ENCODE measurements at places on chromosomes 11 and 22.
A peak's percentile ranks its signal among the peaks of the same experiment; 100 is the strongest.

DNA sequence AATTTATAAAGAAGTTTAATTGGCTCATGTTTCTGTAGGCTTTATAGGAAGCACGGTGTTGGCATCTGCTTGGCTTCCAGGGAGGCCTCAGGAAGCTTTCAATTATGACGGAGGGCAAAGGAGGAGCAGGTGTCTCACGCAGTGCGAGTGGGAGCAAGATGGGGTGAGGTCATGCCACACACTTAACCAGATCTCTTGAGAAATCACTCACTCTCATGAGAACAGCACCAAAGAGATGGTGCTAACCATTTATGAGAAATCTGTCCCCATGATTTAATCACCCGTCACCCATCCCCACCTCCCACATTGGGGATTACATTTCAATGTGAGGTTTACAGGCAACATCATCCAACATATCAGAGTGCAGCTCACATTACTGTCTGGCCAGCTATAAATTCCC, 103.5 kb downstream of the ARHGAP8 start:
- DNase-seq: no peak

GRCh38 chr11:108904480-108904879, 239.6 kb downstream of the DDX10 start:
- DNase-seq: no peak

DNA sequence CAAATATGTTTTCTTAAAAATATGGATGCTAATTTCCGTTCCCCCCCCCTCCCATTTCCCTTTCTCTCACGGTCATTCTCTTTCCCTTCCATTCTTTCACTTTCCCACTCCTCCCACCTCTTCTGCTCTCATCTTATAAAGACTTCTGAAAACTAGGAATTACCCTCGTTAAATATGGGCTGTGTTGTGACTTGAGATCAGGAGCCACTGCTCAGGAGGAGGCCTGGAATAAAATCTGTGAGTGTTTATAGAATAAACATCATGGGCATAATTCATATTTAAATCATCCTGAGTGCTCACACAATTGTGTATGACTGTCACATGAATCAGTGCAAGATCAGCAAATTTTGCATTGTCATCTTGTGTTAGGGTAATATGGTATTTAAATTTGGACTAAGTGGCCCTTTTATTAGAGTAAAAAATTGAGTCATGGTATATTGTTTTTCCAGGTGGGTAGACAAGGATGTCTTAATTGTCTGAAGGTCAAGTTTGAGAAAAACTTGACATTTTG, 208.0 kb downstream of the DDX10 start:
- DNase-seq: no peak

DNA sequence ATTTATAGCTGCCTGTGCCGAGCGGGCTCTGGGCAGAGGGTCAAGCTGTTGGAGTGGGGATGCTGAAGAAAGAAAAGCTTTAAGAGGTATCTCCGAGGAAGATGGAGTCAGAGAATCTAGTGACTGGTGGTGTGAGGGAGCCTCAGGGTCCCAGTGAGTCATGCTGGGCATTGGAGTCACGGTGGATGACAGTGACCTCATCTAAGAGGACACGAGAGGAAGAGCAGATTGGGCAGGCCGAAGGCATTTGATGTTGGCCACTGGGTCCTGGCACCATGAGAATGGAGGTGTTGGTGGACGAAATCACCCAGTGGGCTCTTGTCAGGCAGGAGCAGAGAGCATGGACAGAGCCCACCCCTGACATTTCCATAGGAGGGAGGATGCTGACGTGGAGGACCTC, 68.4 kb downstream of the TBC1D22A start:
- DNase-seq: no peak

- no peak for DNase-seq
Observed at GRCh38 chr11:34182921-34183685, 77.7 kb downstream of the NAT10 start.

GRCh38 chr11:64803158-64803845, at the start of gene MAP4K2:
Gene MAP4K2, minus strand, starts transcription at chr11:64803214. Its CDS starts 65 bp downstream, at chr11:64803149.
- peak; percentile 91 for DNase-seq

GRCh38 chr11:72225411-72225951, 914 bp downstream of the INPPL1 start:
- peak; percentile 42 for DNase-seq

DNA sequence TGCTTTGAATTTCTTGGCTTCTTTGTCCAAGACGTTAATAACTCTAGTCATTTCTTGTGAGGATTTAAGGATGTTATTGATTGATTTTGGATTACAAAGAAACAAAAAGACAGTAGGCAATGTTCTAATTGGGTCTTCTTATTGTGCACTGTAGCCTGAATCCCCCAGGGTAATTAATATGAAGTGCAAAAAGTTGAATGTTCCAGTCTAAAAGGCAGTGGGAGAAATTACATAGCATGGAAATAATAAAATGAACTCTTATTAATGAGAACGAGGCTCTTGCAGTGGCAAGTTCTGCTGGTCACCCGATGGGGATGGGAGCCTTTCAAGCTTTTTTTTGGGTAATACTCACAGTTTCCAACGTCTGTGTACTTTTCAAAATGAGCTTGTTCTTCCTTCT, 45.6 kb downstream of the UBASH3B start:
- DNase-seq: no peak

DNA sequence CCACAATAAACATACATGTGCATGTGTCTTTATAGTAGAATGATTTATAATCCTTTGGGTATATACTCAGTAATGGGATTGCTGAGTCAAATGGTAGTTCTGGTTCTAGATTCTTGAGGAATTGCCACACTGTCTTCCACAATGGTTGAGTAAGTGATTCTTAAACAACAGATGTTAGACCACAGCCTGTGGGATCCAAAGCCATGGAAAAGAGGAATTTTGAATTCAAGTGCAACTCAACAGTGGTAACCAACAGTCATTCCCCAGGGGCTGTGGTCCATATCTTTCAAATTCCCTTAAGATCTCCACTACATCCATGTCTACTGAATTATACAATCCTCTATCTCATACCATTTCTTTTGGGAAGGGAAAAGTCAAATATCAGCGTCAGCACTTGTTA, 321.5 kb downstream of the LARGE1 start:
- DNase-seq: no peak

GRCh38 chr11:72179804-72180396, 12.0 kb upstream of the FOLR1 start:
- no peak for DNase-seq

GRCh38 chr11:115695677-115696364, 191.6 kb upstream of the CADM1 start:
- DNase-seq: no peak

- DNase-seq: peak; percentile 55
Observed at GRCh38 chr22:19896665-19897355, 42.1 kb upstream of the GNB1L start.

GRCh38 chr11:24615451-24616160, 118.8 kb downstream of the LUZP2 start:
- DNase-seq: no peak

DNA sequence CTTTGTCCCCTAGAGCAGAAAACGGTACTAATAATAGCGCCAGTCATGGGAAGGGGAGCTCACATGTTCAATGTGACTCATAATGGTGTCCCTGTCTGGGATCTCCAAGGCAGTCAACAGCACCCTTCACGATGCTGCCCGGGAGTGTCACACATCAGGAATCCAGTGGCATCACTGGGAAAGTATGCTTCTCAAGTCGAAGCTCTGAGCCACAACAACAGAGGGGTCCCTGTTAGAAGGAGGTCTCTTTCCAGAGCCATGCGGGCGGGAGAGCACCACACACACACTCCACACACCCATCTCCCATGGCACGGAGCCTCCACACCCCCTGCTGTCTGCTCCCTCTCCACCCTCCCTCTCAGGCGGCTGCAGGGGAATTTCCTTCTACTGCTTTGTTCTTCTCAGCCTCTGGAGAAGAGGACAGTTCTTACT, 119.7 kb downstream of the ETS1 start:
- peak; percentile 58 for DNase-seq

- peak; percentile 72 for DNase-seq
Observed at GRCh38 chr22:44668190-44668885, 33.7 kb upstream of the PRR5 start.

GRCh38 chr11:102457056-102457677, 4.6 kb upstream of the TMEM123 start:
- DNase-seq: no peak

- DNase-seq: no peak
Observed at GRCh38 chr22:49599039-49599438, 228.6 kb downstream of the BRD1 start.

GRCh38 chr22:22810018-22810427, 77.6 kb upstream of the IGLL5 start:
- DNase-seq: peak; percentile 69

DNA sequence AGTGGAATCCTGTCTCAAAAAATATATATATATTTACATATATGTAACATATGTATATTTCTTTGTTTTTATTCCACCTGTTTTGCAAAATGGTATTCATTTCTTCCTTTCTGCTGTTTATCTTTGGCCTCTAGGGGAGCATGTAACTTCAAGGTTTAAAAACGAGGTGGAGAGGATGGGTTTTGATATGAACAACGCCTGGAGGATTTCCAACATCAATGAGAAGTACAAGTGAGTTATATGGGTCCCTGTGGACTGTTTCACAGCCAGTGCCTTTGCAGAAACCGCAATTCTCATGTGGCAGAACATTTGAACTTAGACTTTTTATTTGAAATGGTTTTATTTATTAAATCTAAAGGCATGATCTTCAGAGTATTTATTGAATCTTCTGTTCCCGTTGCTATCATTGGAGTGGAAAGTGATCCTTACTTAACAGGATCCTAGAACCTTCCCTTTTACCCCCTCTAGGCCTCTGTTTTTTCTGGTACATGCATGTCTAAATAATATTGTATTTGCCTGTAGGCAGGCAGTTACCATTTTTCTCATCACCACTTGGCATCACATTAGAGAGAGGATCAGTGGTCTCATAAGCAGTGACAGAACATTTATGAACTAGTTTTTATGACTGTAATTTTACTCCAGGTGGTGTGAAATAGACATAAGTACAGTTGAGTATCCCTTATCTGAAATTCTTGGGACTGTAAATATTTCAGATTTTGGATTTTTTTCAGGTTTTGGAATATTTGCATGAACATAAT, 81.5 kb upstream of the HORMAD2 start:
- no peak for DNase-seq

DNA sequence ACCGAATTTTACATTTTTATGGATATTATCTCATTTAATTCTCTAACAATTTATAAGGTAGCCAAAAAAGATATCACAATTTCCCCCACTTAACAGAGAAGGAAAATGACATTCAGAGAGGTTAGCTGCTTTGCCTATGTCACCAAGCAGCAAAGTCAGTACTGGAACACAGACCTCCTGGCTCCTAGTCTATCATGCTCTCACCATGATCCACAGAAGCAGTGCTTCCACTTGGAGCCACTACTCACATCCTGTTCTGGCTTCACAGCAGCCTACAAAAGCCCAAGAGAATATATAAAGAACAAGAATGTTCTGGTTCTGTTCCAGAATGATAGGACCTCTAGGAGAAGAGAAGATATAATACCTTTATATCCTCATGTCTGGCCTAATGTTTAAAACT, 59.5 kb upstream of the SCUBE2 start:
- DNase-seq: no peak

GRCh38 chr11:107998761-107999160, 9.9 kb upstream of the CUL5 start:
- DNase-seq: no peak

- DNase-seq: no peak
Observed at GRCh38 chr22:28647216-28647615, 32.4 kb downstream of the TTC28 start.

- no peak for DNase-seq
Observed at GRCh38 chr11:121958323-121958970, 157.6 kb downstream of the BLID start.

GRCh38 chr11:132043714-132044113, 673.3 kb downstream of the NTM start:
- DNase-seq: no peak

GRCh38 chr11:119237515-119237914, 31.4 kb downstream of the CBL start:
- DNase-seq: no peak

GRCh38 chr22:19492504-19493174, 12.9 kb downstream of the CDC45 start:
- no peak for DNase-seq

DNA sequence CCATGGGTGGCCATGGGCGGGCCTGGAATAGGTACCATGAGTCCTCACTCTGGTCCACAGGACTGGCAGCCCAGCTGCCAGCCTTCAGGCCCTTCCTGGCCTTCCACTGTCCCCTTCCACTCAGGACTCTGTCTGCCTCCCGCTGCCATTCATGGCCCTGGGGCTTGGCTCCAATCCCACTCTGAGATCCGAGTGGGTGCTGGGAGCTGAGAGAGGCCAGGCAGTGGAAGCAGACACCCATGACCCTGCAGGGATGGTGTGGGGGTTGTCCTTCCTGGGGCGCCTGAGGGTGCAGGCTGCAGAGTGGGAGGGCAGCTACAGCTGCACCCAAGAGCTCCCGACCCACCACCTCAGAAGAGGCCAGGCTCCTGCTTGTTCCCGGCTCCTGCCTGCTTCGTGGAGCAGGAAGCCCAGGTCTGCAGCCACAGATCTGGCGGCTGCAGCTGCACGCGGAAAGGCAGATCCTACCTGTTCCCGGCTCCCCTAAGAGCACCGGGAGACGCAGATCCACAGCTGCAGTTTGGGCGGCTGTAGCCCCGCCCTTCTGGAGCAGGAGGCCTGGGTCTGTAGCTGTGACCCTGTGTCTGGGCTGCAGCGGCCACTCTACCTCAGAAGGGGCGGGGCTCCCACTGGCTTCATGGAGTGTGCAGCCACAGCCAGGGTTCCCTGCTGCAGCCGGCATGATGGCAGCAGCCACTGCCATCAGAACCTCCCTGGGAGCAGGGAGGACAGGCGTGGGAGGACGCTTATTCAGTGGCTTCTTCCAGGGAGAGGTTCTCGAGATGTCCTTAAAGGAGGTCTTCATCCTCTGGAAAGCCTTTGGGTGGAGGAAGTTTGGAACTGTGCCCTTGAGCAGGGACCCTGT, 27.5 kb downstream of the IGHMBP2 start:
- no peak for DNase-seq

- no peak for DNase-seq
Observed at GRCh38 chr11:96199563-96200025, 143.4 kb downstream of the MAML2 start.

DNA sequence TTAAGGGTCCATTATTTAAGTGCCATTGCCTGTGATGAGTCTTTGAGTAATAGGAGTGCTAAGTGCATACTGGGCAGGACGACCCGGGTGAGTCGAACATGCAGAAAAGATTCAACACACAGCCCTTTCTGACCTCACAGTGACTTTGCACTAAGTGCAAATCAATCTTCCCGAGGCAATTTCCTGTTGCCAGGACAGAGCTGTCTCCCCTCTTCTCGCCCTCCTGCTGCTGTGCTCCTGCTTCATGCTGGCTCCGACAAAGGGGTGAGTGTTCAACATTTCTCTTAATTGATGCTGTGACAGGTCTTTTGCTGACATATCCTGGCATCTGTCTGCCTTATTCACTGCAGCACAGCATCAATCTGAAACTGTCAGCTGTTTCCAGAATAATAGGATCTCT, 42.0 kb downstream of the MCHR1 start:
- DNase-seq: no peak

- DNase-seq: no peak
Observed at GRCh38 chr11:128872594-128872993, 5.5 kb upstream of the KCNJ1 start.

GRCh38 chr11:82234256-82234655, 499.4 kb downstream of the FAM181B start:
- DNase-seq: no peak

Measured in activated T-cell treated with anti-CD3 and anti-CD28 coated beads, Interleukin-2, amount 50 U/mL, for 1 hour (primary cell).